RWPE1 (cell line): ENCODE measurements at places on chromosomes 7 and 10.

GRCh38 chr7:37045681-37046179 is 321.4 kb upstream of the AOAH start:
- DNase-seq: no peak

DNA sequence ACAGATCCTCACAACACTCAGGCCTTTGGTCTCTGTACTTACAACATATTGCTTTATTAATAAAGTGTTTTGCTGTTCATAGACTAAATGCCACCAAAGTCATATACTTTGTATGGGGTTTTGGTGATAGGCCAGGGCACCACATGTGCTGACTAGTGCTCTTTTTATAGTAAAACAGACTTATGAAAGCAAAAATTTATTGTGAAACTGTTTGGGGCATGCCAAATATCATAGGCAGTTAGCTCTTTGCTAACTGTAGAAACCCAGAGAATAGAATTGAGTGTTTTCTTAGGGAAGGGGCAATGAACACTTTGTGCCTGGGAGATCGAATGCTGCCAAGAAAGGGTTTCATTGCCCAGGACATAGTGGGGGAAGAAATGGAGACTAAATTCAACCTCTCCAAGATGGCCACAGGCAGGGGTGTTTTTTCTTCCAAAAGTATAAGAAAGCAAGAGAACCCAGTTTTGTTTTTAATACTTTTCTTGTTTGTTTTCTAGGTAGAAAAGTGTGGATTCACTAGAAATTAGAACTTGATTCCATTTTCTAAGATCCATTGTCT is 142.7 kb downstream of the TRIL start:
- no peak for DNase-seq

DNA sequence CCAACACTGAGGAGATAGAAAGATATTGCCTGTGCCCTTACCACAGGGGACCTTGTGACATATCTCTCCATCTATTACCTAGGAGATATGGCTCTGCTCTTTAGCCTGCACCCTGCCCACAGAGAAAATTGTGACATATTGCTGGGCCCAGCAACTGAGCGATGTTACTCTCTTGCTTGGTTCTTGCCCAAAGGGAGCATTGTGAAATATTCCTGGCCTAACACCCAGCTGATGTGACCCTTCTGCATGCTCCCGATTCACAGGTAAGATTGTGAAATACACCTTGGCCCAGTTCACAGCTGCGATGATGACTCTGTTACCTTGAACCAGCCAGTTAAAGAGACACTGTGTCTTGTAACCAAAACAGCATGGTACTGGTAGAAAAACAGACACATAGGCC is 37.2 kb upstream of the ZNF107 start:
- no peak for DNase-seq

DNA sequence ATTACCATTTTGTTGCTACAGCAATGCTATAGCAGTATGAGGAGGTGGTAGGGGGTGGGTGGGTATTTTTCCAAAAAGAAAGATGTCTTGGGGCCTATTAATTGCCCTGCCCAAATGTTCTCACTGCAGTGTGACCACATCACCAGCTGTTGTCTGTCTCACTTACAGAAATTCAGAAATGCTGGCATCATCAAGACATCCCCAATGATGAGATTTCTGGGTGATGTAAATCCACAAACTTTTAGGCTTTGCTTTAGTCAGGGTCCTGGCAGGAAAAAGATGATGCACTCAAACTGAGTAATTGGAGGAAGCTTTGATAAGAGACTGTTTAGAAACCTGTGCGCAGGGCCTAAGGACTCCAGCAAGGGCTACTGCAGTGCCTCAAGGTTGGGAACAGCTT is 56.2 kb upstream of the OPN4 start:
- no peak for DNase-seq

DNA sequence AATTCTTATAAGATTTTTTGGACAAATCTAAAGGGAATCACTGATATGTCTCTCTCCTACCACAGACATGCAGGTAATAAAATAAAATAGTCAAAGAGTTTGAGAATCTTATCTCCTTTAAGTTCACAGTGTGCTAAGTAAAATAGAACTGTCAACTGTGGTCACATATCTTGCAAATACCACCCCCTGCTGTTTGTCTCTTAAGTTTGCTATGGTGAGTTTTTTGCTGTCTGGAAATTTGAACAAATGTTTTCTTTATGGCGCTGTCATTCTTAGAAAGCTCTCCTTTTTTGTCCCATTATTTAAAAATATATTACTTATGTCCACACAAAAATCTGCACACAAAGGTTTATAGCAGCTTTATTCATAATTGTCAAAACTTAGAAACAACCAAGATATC is 19.6 kb downstream of the GIMAP5 start:
- no peak for DNase-seq

DNA sequence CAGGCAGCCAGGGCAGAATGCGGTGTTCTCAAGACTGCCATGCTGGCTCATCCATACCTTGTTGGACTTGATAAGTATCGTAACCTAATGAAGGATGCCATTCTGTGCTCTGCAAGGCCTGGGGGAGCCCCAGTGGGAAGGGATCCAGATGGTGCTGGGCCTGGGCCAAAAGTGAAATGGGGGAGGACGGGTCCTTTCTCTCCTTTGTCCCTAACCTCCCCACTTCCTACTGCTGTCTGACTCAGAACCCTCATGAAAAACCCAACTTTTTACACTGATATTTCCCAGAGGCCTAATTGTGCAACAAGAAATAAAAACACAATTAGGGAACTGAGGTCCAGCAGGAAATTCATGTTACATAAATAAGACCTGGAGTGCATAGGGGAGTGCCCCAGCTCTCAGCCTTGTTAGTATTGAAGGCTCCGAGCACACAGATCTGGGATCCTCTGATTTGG is 193.7 kb upstream of the SVIL start:
- no peak for DNase-seq

DNA sequence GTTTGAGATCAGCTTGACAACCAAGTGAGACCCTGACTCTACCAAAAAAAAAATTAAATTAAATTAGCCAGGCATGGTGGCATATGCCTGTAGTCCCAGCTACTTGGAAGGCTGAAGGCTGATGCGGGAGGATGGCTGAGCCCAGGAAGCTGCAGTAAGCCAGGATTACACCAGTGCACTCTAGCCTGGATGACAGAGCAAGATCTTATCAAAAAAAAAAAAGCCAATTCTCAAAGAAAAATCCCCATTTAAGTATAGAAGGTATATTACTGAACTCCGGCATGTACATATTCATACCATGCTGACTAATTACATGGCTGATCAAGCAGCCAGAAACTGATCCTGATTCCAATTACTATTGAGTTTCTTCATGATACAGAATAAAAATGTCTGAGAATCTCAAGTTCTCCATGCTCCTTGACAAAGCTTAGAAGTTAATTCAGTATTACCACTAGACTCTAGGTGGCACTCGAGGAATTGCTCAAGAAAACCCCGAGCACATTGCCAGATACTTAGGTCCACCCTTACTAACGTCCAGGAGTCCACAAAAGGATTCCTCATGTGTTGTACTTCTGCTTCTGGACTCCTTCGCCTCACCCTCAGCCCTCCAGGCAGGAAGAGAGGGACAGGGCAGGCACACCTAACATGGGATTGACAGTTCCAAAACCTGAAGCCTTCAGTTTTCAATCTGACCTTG is 148.9 kb downstream of the PARD3 start:
- peak; percentile 70 for DNase-seq

- DNase-seq: no peak
Observed at GRCh38 chr7:140041659-140042385, 20.9 kb downstream of the PARP12 start.

GRCh38 chr7:158453663-158454062 is 134.0 kb downstream of the PTPRN2 start:
- DNase-seq: no peak

DNA sequence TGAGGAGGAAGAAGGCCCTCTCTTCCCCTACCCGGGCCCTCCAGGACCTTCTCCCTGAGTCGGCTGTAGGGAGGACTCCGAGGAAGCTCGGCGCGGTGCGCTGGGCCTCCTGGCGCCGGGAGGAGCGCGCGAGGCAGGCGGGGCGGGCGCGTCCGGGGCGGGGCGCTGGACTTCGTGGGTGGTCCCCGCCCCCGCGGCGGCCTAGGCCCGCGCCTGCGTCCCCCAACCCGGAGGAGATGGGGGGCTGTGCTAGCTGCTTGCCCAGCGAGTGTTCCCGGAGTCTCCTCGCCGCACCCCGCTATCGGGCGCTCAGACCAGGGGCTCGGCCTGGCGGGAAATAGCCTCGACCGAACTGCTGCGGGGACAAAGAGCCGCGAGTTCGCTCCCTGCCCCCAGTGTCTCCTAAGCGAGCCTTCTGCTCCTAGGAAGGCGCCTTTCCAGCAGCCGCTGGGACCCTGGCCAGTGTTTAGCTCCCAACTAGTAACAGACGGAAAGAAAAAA is 19.2 kb upstream of the SMO start:
- peak; percentile 20 for DNase-seq

DNA sequence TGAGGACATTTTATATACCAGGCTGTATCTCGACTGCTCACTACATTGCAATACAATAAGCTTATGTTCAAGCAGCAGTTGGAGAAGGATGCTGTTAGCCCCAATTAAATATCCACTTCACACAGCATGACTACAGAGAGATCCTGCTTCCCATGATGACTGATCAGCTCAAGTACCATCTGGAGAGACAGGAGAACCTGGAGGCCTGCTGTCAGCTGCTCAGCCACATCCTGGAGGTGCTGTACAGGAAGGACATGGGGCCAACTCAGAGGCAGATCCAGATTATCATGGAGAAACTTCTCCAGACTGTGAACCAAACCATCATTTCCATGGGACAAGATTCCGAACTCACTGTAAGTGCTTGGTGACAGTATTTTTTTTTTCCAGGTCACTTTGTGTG is 22.5 kb downstream of the RNF133 start:
- DNase-seq: no peak

- no peak for DNase-seq
Observed at GRCh38 chr10:100687143-100688003, 58.0 kb upstream of the PAX2 start.

DNA sequence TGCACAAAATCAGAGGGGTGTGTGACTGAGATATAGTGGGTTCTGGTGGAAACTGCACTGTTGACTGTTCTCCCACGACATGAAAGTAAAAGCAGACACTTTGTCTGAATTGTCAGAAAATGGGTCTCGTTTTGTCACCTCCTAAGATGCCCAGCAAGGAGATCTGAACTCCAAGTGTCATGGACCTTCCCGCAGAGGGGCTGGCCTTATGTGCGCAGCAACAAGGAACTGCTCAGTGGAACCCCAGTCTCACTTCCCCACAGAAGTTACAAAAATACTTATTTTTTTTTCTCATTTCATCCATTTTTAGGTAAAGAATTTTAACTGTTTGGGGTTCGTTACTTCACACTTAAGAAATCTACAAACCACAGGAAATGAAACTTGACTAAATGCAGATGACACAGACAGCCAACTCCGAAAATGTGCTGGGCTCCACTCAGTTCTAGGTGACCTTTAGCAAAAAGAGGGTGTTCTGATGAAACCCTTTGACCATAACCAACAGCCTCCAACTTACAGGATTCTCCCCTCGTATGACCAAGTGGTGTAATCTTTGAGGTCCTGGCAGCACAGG is 115.0 kb downstream of the FAM107B start:
- no peak for DNase-seq

DNA sequence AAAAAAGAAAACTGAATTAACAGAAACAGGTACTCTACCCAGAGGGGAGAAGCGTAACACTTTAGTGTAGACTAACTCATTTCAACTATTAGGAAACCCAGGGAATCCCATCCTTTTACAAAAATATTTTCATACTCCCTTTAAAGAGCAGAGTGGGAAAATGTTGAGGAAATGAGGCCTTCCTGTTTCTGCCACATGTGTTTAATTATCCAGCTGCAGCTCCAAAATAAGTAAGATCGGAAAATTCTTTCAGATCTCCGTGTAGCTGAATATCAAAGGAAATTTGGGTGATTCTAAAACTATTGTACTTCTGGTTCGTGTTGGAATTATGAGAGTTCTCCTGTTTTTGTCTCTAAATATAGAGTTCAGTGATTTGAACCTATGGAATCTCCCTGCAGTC is 58.0 kb upstream of the CAV2 start:
- DNase-seq: no peak

DNA sequence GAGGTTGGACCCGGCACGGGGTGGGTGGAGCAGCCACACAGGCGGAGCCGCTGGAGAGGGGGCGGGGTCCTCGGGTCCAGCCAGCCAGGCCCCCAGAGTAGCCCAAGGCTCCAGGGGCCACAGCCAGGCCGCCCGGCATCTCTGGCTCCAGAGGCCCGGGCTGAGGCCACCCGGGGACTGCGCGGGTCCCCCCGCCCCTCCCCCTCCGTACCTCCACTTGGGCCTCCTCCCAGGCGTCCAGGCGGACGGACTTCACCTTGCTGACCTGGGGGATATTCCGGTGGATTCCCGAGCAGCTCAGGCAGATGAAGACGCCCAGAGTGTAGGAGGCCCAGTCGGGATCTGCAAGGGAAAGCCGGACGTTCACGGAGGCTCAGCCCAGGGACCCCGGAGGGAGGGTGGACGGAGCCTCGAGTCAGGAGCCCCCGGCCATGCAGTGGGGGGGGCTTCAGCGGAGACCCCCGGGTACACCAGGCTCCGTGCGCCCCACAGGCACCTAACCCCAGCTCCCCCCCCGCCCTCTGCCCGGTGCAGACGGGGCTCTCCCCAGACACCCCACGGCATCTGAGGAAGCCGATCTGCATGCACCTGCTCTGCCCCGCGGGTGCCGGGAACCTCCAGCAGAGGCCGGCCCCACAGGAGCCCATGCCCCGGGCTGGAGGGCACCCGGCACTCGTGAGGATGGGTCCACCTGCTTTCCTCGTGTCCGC is 19.2 kb downstream of the ADAP1 start:
- DNase-seq: no peak

- peak; percentile 88 for DNase-seq
Observed at GRCh38 chr10:100341953-100342626, 4.9 kb upstream of the SCD start.

DNA sequence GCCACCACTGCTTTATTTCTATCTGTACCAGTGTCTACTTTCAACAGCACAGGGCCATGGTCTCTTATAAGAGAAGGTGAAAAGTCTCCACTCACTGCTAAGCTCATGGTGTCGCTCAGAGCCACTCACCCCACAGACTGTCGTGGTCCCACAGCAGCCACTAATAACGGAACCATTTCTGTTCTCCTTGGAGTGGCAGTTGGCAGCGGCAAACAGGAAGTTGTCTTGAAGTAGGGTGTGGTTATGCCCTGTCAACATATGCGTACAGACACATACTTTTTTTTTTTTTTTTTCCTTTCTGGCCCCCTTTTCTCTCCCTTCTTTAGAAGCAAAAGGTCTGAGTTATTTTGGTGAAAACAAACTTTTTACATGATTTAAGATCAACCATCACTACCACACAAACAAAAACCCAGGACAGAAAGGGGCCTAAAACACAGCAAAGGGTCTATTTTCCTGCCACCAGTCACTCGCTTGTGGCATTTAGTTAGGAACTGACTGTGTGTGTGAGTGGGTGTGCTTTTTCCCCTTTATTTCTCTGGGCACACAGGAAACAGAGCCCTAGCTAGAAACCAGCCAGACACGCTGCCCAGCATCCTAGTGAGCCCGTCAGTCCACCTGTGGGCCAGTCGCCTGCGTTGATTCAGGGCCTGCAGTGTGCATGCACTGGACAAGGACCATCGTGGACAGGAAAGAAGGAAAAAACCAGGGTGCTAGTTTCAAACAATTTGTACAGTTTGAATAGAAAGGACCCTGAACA is 96.7 kb upstream of the EFCAB10 start:
- DNase-seq: no peak
